ENCODE measurements at places on chromosomes 5 and 9. TPM values are rescaled to one million over a fixed set of nuclear protein-coding genes. Genes with fewer than 3 reads are reported as not detected.

Gene PCDHA12
- not detected for total RNA-seq

Gene ARSI
- not detected for total RNA-seq

GRCh38 chr5:50476549-50476948, 35.5 kb upstream of the EMB start:
- DNase-seq = no peak

DNA sequence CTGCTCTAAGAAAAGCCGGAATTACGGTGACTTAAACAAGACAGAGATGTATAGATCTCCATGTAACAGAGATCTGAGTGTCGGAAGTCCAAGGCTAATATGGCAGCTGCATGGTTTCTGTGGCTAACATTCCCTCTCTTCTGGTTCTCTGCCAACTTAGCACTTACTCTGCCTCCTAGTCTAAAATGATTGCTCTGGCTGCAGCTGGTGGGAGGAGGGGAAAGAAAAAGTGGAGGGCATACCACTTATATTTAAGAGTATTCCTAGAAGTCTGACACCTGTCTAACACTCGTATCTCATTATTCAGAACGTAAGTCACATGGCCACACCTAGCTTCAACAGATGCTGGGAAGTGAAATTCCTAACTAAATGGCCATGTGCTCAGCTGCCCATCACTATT, 551.5 kb upstream of the TLE4 start:
- DNase-seq = no peak

Gene PCDHGB7
- not detected for total RNA-seq

Gene AIF1L
- total RNA-seq = 1.4 TPM

Gene TAF1L
- 0.02 TPM for total RNA-seq

Gene AGTPBP1
- total RNA-seq = 37.6 TPM

- no peak for DNase-seq
Measured at GRCh38 chr5:69217151-69217511, 17.6 kb upstream of the CDK7 start.

GRCh38 chr9:107172160-107172978, 110.7 kb upstream of the RAD23B start:
- peak; percentile 82 for DNase-seq

GRCh38 chr5:113039229-113039933, 62.8 kb downstream of the DCP2 start:
- no peak for DNase-seq

DNA sequence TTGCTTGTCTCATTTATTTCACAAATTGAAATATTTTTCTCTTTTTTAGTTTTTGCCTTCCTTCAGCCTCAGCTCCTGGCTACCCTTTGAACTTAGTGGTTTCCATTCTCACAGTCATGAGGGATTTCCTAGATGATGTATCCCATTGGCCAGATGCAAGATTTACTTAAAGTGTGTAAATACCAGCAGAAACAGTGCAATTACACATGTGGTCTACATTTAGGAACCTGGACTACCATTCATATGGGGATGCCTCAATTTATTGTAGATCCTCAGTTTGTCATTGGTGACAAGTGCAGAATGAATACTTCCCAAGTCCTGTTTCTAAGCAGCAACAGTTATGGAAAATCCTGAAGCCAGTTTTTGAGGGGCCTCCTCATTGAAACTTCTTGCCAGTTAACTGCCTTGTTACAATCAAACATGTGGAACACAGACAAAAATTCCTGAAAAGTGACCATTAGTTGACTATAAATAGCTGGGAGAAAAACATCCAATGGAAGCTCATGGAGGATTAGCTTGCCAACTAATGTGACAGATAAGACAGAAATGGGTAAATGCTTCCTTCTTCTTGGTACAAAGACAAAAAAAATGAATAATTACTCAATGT, 113.6 kb upstream of the FER start:
- no peak for DNase-seq

Gene AGXT2
- total RNA-seq = not detected

DNA sequence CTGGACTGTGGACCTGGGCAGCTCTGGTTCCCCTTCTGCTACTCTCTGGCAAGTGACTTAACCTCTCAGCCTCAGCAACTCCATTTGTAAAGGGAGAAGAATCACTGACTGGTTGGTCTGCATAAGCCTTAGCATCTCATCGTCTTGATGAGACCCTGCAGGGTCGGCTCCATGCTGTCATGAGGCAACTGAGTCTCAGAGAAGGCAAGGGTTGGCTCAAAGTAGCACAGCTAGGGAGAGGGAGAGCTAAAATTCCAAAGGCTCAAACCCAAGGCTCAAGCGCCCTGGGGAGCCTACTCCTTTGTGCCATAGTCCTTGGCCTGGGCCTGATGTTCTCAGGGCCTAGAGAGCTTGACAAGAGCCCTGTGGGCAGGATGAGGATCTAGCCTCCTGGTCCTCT, 4.5 kb downstream of the FGFR4 start:
- DNase-seq = no peak

Gene ANKRD34B
- 0.10 TPM for total RNA-seq

DNA sequence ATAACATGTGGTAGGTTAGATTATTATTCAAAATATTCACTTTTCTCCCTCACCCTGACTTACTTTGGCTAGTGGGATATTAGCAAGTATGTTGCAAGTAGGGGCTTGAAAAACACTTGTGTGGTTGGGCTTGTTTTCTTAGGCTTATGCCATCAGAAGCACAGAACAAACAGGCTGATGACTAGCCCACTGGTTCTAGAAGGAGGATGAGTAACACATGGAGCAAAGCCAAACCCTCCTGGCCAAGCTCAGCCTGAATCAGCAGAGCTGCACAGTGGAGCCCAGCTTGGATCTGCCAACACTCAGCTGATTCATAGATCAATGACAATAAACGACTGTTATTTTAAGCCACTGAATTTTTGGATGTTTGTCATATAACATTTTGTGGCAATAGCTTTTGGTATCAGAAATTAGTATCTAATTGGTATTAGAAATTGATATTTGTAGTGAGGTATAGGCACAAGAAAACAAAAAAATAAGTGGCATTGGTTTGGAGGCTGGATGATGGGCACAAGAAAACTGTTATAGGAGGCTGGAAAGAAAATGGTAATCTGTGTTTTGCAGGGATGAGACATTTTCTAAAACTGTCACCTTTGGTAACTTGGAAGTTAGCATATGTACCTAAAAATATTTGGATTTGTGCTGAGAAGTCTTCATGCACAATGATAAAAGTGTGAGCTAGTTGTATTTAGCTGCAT, 46.1 kb upstream of the ZBED3 start:
- DNase-seq = no peak

Gene CAMK2A
- total RNA-seq = not detected

- DNase-seq = no peak
Measured at GRCh38 chr5:59193616-59194319, 610.9 kb downstream of the RAB3C start.

Gene OGN
- total RNA-seq = not detected

DNA sequence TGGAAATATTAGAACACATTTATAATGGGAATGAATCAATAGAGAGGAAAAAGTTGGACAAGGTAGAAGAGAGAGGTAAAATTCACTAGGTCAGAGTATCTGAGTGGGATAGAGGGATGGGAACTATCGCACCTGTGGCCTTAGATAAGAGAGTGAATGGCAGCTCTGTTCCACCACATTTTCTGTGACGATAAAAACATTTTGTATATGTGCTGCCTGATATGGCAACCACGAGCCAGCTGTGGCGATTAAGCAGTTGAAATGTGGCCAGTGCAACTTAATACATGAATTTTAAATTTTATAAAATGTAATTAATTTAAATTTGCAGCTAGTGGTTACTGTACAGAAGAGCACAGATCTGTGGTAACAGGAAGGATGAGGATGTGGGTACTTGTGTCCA, 46.7 kb downstream of the ZNF354A start:
- no peak for DNase-seq

Gene PTGS1
- not detected for total RNA-seq

GRCh38 chr5:179777909-179778308, 15.9 kb upstream of the LTC4S start:
- no peak for DNase-seq

GRCh38 chr9:132078699-132079356, 839 bp downstream of the MED27 start:
- DNase-seq = peak; percentile 12

DNA sequence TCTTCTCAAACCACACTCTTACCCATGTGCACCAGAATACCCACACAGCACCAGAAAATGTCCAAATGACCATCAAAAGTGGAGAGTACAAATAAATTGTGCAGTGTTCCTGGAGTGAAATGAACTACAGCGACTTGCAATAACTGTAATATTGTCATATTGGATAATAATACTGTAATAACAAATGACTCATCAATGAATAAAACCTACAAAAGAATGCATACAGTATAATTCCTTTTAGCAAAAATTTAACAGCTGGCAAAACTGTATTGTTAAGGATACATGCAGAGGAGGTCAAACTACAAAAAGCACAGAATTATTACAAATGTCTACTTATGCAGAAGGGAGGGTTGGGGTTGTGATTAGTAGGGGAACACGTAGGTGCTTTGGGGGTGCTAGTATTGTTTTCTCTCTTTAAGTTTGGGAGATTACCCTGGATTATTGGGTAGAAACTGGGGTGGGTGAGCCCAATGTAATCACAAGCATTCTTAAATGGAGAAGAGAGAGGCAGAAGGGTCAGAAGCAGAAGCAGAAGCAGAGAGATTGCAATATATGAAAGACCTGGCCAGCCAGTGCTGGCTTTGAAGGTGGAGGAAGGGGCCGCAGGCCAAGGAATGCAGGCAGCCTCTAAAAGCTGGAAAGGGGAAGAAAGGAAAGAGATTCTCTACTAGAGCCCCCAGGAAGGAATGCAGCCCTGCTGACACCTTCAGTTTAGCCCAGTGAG, 21.8 kb downstream of the IRF1 start:
- no peak for DNase-seq

Gene CDX1
- not detected for total RNA-seq

Gene LCN10
- 0.83 TPM for total RNA-seq

DNA sequence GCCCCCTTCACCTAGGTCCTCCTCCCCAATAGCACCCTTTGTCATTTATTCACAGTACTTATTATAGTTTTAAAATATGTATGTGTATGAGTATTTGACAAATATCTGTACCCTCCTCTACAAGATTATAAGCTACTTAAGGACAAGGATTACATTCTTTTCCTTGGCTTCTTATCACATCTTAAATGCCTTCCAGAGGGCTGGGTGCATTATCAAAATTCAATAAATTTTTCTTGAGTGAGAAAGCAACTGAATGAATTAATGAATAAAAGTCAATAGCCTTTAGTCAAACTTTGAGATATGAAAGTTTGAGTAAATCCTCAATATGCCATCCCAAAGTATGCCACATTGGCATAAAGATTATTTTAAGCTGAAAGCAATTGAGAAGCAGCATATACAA, 621.7 kb downstream of the DNAH5 start:
- DNase-seq = no peak

Gene FBP2
- total RNA-seq = not detected

DNA sequence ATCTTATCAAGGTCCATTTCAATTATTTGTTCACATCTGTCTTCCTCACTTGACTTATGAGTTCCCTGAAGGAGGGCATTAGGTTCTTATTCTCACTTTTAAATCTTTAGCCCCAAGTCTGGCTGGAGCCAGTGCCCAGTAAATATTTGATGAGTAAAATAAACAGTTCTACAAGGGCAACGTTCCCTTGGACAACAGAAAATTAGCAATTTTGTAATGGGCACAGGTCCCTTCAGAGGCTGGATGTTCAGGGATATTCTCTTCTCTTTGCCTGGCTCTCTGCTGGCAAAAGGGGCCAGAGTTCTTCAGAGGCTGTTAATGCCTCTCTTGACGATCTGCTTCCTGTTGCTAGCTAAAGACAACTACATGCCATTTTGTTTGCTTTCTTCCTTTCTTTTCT, 149.7 kb downstream of the SEMA6A start:
- no peak for DNase-seq

DNA sequence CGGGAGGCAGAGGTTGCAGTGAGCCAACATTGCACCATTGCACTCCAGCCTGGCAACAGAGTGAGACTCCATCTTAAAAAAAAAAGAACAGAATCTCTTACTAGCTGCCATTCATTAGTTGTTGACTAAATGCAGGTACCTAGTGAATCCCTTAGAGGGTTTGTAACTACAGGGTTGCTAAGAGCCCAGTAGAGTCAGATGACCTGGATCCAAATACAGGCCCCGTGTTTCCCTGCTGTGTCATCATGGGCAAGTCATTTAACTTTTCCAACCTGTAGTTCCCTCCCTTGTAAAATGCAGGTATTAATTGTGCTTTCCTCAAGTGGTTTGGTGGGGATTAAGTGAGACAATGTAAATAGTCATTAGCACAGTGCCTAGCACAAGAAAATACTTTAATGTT, 32.8 kb downstream of the PLAC8L1 start:
- DNase-seq = no peak

Gene PRDM9
- not detected for total RNA-seq
